ENCODE measurements at places on chromosomes 13 and 19.

GRCh38 chr19:18932216-18932841 lies 8.7 kb downstream of the HOMER3 start:
- DNase-seq, result peak; percentile 93

- no peak for DNase-seq
Observed at GRCh38 chr13:107608736-107609135, 606.6 kb downstream of the LIG4 start.

DNA sequence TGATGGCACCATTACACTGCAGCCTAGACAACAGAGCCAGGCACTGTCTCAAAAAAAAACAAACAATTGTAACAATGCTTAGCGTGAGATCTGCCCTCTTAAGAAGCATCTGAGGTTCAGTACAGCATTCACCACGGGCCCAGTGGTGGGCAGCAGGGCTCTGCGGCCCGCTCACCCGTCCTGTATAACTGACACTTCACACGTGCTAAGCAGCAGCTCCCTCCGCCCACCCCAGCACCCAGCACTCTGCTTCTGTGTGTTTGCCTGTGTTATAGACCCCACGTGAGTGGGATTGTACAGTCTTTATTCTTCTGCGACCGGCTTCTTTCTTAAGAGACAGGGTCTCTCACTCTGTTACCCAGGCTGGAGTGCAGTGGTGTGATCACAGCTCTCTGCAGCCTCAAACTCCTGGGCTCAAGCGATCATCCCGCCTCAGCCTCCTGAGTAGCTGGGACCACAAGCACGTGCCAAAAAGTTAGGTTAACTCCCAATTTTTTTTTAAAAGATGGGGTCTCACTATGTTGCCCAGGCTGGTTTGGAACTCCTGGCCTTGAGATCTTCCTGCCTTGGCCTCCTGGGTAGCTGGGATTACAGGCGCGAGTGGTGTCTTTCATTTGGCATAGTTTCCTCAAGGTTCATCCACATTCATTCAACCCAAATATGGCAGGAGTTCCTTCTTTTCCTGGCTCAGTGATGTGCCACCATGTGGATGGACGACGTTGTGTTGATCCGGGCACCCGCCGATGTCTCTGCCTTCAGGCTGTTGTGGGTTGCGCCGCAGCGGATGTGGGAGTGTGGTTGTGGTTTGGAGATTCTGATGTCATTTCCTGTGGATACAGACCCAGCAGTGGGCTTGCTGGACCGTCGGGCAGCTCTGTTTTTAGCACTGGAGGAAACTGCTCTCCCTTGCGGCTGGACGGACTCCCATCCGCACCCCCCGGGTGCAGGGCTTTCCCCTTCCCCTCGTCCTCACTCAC lies 170.0 kb downstream of the KDM4B start:
- peak; percentile 50 for DNase-seq

DNA sequence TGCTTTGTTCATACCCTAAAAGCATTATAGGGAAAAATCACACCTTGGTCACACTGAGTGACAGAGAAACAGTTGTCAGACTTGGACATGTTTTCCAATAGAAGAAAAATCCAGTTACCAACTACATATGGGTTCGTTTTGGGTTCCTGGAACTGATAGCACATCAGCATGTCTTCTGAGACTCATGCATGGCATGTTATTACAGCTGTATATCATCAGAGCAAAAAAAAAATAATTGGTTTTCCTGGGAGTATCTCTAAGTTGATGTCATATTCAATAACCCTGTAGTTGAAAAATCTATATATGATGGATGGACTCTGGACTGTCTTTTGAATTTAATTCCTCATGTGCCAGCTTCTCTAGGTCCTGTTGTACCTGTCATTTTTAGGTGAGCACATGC lies 211.6 kb downstream of the DNAJC15 start:
- DNase-seq, result no peak

GRCh38 chr13:22262001-22262885 lies 591.4 kb downstream of the FGF9 start:
- no peak for DNase-seq
